HT1080 (cell line): ENCODE measurements at places on chromosomes 4 and X. TPM values are rescaled to one million over a fixed set of nuclear protein-coding genes. Genes with fewer than 3 reads are reported as not detected.
A peak's percentile ranks its signal among the peaks of the same experiment; 100 is the strongest.

DNA sequence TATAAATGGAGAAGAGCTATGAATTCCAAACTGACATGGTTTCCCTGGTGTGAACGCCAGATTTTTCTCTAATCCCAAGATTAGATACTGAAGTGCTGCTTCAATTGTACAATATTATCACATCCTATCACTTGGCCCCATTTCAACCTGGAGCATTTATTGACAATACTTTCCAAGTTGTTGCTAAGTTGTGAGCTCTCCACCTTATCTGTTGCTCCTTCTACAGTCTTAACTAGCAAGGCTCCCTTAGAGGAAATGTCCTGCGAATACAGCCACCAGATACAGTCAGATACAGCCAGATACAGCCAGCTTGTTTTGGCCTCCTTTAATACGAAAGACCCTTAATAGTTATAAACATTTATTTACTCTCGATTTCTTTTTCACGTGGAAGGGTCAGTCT is 466.3 kb upstream of the FAM241A start:
- no peak for DNase-seq

DNA sequence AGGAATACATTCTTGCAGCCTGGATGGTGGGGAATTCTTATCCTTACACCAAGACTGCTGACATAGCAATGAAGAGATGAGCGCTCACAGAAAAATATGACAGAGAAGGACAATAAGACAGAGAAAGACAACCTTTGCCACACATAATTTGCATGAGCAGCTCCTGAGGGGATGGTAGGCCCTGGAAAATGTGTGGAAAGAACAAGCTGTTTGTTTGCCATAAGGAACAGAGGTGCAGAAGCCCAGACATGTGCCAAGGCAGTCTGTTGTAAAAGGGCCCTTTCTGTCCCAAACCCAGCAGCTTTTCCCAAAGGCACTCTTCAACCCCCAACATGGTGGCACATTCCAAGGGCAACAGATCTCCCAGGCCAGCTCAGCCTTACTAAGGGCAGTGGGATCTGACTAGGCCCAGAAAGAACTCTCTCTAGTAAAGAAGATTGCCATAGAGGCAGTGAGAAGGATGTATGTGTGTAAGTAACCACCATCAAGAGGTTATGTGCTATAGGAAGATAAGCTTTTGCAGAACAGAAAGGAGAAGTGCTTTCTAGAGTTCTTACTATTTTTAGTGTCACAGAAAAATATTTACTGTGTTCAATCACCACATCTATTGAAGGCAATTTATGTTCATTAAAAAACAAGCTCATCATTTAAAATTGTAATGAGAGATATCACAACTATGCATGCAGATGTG is 287.0 kb upstream of the RASGEF1B start:
- DNase-seq = no peak

XAGE1A gene
- 1.7 and 2.2 TPM in 2 replicates for total RNA-seq

- peak; percentile 21 for DNase-seq
Observed at GRCh38 chr4:165461159-165461821, 82.5 kb downstream of the CPE start.

- DNase-seq = no peak
Observed at GRCh38 chr4:36343501-36344175, 62.2 kb downstream of the DTHD1 start.

SSX4B gene
- 0.27 TPM in 1 of 2 replicates, not detected in the other for total RNA-seq

GRCh38 chr4:117425636-117426035 is 340.3 kb upstream of the TRAM1L1 start:
- no peak for DNase-seq

DNA sequence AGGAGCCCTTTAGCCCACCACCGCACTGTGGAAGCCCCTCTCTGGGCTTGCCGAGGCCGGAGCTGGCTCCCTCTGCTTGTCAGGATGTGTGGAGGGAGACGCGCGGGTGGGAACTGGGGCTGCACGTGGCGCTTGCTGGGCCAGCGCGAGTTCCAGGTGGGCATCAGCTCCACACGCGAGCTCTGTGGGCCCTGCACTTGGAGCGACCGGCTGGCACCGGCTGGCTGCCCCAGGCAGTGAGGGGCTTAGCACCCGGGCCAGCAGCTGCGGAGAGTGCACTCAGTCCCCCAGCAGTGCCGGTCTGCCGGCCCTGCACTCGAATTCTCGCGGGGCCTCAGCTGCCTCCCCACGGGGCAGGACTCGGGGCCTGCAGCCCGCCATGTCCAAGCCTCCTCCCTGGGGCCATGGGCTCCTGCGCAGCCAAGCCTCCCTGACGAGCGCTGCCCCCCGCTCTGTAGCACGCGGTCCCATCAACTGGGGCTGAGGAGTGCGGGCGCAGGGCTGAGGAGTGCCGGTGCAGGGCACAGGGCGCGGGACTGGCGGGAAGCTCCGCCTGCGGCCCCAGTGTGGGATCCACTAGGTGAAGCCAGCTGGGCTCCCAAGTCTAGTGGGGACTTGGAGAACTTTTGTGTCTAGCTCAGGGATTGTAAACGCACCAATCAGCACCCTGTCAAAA is 93.6 kb downstream of the DTHD1 start:
- no peak for DNase-seq

TMSB15B gene
- 2.5 and 4.3 TPM in 2 replicates for total RNA-seq

DNA sequence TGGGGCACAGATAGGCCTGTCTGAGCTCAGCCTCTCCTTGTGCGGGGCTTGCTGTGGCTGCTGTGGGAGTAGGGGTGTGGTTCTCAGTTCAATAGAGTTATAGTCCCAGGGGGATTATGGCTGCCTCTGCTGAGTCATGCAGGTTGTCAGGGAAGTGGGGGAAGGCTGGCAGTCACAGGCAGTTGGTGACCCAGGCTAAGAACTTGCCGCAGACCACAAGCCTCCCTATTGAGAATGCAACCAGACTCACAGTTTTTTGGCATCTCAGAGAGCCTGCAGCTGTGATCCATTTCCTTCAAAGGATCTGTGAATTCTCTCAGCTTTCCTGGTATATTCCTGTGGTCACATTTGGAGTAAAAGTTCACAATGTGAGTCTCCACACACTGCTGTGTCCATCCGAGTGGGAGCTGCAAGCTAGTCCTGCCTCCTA is 364.9 kb downstream of the ZNF674 start:
- peak; percentile 96 for DNase-seq

DNA sequence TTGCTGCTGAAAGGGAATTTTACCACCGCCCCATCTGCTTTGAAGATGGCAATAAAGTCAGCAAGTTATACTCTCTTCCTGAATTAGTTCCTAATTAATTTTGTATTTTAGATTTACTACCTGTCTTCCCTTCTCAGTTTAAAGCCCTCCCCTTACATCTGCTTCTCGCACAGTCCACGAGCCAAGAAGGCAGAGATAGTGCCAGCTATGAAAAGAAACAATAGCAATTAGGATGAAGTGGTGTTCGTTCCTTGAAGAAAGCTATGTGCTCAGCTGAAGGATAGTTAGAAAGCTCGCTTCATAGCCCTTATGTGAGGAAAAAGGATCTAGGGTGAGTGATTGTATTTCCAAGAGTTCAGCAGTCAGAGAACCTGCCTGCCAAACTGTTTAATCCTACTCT is 1678.8 kb upstream of the TENM3 start:
- DNase-seq = no peak

FAM184B gene
- 0.02 TPM in 1 of 2 replicates, not detected in the other for total RNA-seq

STOX2 gene
- total RNA-seq = not detected in 2 replicates

DNA sequence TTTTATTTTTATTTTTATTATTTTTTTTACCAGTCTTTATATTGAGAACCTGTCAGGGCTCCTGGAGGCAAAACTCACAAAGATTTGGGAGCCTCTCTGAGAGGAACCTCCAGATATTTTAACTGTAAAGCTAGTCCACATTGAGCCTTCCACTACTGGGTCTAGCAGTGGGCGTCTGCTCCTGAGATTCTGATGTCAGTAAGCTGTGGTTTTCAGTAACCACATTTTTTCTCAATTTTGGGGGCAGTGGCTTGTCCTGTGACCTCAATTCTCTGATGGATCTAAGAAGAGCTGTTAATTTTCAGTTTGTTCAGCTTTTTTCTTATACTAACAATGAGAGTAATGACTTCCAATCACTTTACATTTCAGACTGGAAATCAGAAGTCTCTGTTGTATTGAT is 23.6 kb upstream of the GPRASP1 start:
- DNase-seq = no peak

- peak; percentile 47 for DNase-seq
Observed at GRCh38 chrX:77937291-77937690, 26.8 kb downstream of the ATP7A start.

COQ2 gene
- total RNA-seq = 23.8 and 29.5 TPM in 2 replicates

DNA sequence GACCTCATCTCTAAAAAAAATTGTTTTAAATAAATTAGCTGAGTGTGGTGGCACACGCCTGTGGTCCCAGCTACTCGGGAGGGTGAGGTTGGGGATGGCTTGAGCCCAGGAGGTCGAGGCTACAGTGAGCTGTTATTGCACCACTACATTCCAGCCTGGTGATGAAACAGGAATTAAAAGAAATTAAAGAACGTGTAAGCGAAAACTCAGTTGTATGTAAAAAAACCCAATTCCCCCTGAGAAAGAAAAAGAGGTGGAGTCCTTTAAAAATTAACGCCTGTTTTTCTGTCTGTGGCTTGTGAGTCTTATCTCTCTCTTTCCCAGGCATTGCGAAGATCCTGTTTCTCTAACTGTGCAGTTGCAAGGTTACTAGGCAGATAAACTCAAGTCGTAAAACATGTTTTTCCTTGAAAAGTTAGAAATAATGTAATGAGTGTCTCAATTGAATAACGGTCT is 22.1 kb downstream of the EPGN start:
- DNase-seq = no peak

DNA sequence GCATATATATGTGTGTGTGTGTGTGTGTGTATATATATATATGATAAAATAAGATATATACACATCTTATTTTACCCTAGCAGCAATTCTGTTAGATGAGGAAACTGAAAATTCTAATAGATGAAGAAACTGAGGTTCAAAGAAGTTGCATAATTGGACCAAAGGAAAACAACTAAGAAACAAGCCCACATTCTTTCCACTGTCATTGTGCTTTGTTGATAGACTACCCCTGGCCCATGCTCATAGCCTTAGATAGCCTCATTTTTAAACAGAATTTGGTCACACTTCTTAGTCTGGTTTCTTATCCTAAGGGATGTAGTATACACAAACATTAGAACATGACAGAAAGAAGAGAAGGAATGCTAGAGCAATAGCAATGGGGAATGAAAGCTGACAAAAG is 138.8 kb downstream of the NDST3 start:
- no peak for DNase-seq

RHOXF1 gene
- not detected in 2 replicates for total RNA-seq

DNA sequence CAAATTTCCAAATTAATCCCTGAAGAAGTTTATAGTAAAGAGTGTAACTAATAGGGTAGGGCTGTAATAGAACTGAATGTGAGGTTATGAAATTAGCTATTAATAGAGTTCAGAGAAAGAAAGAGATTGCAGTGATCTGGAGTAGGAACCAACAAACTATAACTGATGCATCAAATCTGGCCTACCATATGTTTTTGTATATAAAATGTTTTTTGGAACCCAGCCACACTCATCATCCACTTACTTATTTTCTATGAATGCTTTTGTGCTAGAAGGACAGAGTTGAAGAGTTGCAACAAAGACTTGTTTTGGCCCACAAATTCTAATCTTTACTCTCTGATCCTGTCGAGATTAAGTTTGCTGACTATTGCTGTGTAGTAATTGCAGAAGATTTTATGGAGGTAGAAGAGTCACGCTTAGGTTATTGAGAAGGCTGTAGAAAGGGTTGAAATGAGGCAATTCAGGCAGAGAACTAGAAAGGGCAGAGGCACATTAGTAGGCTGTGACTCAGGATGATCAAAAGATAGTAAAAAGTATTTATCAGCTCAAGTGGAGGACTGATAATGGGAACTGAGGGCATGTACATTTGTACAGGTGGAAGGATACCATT is 298.7 kb upstream of the EMCN start:
- DNase-seq = no peak

GRCh38 chr4:8244001-8244757 is 25.4 kb upstream of the HTRA3 start:
- DNase-seq = no peak

DNA sequence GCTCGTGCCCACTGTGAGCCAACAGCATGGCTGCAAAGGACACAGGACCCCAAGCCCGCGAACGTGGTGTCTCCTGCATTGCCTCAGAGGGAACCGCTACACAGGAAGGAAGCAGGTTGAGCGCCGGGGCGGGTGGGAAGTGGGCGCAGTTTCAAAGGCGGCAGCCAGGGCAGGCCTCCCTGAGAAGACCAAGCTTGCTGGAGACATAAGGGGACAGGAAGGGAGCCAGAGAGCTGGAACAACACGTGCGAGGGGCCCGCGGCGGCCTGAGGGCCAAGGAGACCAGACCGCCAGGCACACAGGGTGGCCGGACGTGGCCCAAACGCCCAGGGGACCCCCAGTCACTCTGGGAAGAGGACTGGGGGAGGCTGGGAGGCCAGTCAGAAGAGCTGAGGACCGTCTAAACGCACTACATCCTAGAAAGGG is 32.0 kb downstream of the CTBP1 start:
- DNase-seq = no peak

GRCh38 chrX:77740376-77740905 is 45.6 kb downstream of the ATRX start:
- DNase-seq = no peak

DNA sequence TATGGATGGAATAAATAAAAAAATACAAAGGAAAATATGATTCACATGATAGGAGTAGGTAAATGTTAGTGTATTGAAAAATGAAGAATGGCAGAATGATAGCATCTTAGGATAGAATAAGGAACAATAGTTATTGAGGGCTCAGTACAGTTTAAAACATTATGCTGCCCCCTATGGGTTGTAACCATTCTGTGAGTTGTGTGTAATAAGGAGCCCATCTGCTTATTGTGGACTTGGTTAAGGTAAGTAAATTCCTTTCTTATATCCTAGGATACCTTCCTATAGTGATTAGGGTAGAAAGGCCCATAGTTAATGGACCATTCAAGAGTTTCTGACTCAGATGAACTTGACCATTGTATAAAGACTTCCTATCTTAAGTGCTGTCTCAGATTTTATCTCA is 195.8 kb downstream of the PDHA2 start:
- DNase-seq = peak; percentile 13

DNA sequence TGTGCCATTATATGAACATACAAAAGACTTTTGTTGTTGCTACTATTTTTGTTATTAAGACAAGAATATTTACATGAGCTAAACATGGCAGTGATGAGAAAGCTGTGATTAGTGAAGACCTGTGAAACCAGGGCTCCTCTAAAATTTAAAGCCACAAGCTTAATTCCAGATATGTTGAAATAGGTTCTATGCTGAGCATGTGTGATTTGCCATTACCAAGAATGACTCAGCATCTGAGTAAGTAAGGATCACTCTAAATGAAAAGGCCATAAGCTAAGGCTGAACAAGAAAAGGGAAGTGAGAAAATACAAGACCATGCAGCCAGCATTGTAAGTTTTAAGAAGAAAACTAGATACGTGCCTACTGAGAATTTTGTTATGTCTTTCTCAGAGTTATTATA is 75.9 kb upstream of the CAMK2D start:
- peak; percentile 81 for DNase-seq

EFHC2 gene
- total RNA-seq = not detected in 2 replicates

GRCh38 chr4:15003891-15004738 is 1.8 kb downstream of the CPEB2 start:
- DNase-seq = no peak

- peak; percentile 50 for DNase-seq
Observed at GRCh38 chr4:87916626-87917025, 58.9 kb upstream of the SPP1 start.
